ENCODE measurements at places on chromosomes 7 and 10. TPM values are rescaled to one million over a fixed set of nuclear protein-coding genes. Genes with fewer than 3 reads are reported as not detected.

The CCDC201 gene
- total RNA-seq: not detected

DNA sequence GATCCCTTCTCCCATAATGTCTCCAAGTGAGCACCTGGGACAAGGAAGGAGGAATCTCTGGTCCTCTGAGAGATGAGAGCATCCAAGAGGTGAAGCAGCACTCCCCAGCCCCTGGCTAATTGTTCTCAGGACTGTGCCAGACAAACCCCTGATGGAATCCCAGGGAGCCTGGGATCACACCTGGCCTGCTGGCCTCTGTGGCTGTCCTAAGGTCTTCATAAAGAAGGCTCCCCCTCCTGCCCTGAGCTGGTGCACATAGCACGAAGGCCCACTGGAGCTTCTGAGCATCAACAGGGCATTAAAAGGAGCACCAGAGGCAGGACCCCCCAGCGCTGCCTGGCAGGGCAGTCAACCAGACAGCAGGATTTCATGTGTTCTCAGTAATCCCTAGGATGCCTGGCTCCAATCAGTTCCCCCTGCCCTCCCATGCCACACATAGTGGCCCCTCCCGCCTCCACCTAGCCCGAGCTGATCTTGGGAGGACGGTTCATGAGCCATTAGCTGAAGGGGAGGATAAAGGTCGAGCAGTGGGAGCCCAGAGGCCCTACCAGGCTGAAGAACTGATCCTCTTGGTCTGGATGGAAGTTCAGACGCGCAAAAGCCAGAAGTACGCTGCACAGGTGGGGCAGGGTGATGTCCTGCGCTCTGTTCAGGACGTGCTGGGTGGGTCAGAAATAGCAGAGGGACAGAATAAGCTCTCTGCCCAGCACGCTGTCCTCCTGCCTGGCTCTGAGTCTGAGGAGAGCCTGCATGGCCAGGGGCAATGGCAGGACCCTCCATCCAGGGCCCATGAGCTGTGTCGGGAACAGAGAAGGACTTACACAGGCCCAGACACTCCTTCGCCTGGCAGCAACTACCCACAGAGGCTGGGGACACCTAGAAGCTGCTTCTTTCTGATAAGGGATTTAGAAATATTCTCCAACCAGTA is 8.4 kb downstream of the TBRG4 start:
- peaks cover 3% of the 10 kb centered on the region for H3K36me3 ChIP-seq
- DNase-seq: no peak
- H3K4me3 ChIP-seq: no peak overlapping the region
- peaks cover 18% of the 10 kb centered on the region for H3K4me1 ChIP-seq
- H3K27ac ChIP-seq: no peak overlapping the region
- H3K27me3 ChIP-seq: no peaks in the 10 kb centered on the region

- no peaks in the 10 kb centered on the region for H3K36me3 ChIP-seq
- H3K27me3 ChIP-seq: no peaks in the 10 kb centered on the region
- peaks cover 7% of the 10 kb centered on the region for H3K4me1 ChIP-seq
- no peak overlapping the region for H3K4me3 ChIP-seq
- H3K27ac ChIP-seq: no peak overlapping the region
- no peak for DNase-seq
Measured at GRCh38 chr10:133227256-133227655, 2.8 kb upstream of the UTF1 start.

DNA sequence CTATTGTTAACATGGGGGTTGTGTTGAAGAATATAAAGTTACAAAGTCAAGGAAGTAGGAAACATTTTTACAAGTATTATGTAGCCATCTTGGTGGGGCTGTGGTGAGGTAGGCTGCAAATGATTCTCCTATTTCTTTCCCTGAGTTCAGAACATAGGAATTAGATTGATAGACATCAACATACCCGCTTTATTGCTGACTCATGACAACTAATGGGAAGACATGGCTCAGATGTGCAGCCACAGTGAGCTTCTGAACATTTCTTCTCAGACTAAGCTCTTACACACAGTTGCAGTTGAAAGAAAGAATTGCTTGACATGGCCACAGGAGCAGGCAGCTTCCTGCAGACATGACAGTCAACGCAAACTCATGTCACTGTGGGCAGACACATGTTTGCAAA is 110.7 kb downstream of the ANKRD30A start:
- no peaks in the 10 kb centered on the region for H3K4me1 ChIP-seq
- H3K27ac ChIP-seq: no peak overlapping the region
- DNase-seq: no peak
- H3K27me3 ChIP-seq: no peaks in the 10 kb centered on the region

- H3K27ac ChIP-seq: no peak overlapping the region
- no peaks in the 10 kb centered on the region for H3K27me3 ChIP-seq
- no peak overlapping the region for H3K4me3 ChIP-seq
- no peaks in the 10 kb centered on the region for H3K4me1 ChIP-seq
- no peaks in the 10 kb centered on the region for H3K36me3 ChIP-seq
- DNase-seq: no peak
Measured at GRCh38 chr7:148083448-148083847, 507.1 kb upstream of the C7orf33 start.

DNA sequence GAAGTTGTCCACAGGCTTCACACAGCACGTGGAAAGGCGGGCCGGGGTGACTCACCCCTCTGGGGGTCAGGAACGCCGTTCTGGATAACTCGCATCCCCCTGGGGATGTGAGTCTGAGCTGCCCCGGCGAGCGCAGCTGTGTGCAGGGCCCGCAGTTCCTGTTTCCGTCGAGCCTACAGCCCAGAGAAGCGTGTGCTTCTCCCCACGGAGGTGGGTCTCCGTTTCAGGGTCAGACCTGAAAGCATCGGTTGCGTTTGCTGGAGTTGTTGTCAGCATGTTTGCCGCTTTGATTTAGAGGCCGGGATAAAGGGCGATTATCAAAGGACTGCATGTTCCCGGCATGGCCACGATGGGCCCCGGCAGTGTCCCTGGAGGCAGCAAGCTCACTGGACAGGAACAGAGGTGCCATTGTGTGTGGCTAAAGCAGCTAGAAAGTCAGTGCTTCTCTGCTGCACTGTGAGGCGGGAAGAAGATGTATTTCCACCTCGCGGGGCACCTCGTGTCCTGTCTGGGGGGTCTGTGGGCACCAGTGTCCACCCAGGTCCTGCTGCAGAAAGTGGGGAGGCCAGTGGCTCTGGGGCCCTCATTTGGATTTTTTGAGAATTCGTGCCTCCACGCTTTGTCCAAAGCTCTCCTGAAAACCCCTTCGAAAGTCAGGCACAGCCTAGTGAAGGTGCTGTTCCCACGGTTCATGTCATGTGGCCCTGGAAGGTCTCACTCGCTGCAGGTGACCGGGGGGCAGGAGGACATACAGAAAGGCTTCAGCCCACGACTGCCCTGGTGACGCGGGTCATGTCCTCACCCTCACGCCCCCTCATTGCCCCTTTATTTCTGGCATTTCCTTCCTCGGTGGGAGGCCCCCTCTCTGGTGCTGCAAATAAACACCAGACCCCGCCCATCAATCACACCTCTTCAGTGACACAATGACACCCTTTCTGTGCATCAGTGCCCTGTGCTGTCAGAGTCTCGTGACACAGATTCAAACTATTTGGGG is 27.4 kb upstream of the GDI2 start:
- no peak overlapping the region for H3K27ac ChIP-seq
- H3K36me3 ChIP-seq: no peaks in the 10 kb centered on the region
- DNase-seq: no peak
- no peak overlapping the region for H3K4me3 ChIP-seq

DNA sequence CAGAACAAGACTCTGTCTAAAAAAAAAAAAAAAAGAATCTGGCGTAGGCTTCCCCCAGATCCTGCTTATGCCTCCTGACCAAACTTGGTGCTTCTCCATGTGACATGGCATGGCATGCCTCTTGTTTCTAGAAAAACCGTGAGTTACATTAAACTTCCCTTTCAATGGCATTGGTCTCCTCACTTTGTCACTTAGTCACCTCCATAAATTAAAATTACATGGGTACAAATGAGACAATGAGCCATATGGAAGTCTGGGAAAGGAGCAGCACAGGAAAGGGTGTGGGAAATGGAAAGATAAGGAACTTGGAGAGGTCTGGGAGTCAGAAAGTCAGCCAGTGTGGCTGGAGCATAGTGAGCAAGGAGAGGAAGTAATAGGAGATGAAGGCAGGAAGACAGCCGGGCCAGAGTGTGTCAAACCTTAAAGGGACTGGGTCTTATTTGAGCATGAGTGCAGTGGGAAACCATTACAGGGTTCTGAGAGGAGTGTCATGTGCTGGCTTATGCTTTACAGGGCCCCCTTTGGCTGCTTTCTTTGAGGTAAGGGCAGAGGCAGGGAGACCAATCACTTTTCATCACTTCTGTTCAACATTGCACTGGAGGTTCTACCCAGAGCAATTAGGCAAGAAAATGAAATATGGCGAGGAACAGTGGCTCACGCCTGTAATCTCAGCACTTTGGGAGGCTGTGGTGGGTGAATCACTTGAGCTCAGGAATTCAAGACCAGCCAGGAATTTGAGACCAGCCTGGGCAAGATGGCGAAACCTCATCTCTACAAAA is 21.3 kb upstream of the ZMIZ2 start:
- no peak overlapping the region for H3K4me3 ChIP-seq
- no peak for DNase-seq
- H3K27me3 ChIP-seq: no peaks in the 10 kb centered on the region

DNA sequence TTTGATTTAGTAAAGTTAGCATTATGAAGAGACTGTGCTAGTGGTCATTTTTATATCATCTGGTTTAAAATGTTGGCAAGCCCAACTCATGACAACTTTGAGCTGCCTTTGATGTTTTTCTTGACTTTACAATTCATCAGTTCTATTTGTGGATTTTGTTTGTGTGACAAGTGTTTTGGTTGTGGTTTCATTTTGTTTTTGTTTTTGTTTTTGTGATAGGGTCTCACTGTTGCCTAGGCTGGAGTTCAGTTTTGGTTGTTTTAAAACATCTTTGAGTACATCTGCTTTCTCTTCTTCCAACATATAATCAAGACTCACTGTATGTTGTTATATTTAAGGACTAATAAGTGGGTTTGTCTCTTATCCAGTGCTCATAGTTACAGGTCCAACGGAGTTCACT is 17.6 kb upstream of the SFR1 start:
- no peaks in the 10 kb centered on the region for H3K4me1 ChIP-seq
- no peak overlapping the region for H3K27ac ChIP-seq
- no peak for DNase-seq
- H3K4me3 ChIP-seq: no peak overlapping the region
- H3K36me3 ChIP-seq: no peaks in the 10 kb centered on the region
- no peaks in the 10 kb centered on the region for H3K27me3 ChIP-seq

GRCh38 chr7:934469-935163 is 19.9 kb downstream of the ADAP1 start:
- H3K27ac ChIP-seq: no peak overlapping the region
- H3K4me1 ChIP-seq: no peaks in the 10 kb centered on the region
